ENCODE measurements at places on chromosomes 7 and 10.

DNA sequence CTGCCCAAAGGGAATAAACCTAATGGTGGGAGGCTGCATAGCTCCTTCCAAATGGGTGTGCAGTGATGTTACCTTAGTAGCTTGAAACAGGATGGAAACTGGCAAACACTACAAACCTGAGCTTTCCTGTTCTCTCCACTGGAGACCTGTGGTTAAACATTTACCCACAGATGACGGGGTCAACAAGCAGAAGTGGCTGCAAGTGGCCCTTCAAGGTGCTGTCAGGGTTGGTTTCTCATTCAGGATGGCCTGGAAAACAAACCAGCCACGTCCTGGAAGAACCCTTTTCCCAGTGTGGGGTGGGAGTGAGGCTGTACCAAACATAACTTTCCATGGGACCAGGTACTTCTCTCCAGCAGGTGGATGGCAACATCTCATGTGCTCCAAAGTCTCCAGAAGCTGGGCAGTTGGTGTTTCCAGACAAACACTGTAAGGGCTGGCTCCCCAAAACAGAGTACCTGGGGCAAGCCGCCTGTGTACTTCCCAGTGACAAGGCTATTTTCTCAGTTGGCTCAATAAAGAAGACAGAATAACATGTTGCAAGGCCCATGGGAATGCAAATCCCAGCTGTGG lies 67.5 kb downstream of the DNAJB9 start:
- DNase-seq, result peak; percentile 99

DNA sequence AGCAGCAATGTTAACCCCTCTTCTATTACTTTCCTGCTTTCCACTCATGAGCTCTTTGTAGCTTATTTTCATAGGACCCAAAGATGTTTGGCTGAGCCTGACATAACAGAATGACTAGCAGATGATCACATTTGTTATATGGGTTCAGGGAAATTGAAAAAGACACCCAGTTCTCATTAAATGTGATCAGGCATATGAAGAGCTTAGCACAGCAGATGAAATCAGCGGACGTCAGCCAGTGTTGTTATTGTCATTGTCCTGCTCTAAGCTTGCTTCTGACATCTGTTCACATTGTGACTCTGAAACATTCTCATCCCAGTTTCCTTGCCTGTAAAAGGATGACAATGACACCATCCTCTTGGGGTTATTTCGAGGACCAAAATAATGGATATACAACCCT lies 43.5 kb downstream of the FAM241B start:
- DNase-seq, result no peak

GRCh38 chr7:129108581-129108980 lies 35.9 kb upstream of the TSPAN33 start:
- peak; percentile 25 for DNase-seq

DNA sequence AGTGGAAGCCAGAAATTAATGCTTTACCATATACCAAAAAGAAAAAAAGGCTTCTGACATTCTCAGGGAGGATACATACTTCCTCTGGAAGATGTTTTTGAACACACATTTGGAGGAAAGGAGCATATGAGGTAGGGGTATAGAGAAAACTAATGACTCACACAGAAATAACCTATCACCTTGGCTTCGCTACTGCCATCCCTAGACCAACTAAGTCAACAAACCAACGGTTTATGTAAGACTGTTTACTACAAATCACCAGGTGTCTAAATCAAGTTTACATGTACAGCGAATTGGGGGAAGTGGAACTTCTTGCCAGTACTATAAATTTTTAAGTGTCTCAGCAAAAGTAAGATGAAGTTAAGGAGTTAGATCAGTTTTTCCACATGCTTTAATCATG lies 96.9 kb downstream of the NT5C2 start:
- no peak for DNase-seq

- DNase-seq, result no peak
Observed at GRCh38 chr7:144791488-144791887, 44.4 kb downstream of the TPK1 start.

DNA sequence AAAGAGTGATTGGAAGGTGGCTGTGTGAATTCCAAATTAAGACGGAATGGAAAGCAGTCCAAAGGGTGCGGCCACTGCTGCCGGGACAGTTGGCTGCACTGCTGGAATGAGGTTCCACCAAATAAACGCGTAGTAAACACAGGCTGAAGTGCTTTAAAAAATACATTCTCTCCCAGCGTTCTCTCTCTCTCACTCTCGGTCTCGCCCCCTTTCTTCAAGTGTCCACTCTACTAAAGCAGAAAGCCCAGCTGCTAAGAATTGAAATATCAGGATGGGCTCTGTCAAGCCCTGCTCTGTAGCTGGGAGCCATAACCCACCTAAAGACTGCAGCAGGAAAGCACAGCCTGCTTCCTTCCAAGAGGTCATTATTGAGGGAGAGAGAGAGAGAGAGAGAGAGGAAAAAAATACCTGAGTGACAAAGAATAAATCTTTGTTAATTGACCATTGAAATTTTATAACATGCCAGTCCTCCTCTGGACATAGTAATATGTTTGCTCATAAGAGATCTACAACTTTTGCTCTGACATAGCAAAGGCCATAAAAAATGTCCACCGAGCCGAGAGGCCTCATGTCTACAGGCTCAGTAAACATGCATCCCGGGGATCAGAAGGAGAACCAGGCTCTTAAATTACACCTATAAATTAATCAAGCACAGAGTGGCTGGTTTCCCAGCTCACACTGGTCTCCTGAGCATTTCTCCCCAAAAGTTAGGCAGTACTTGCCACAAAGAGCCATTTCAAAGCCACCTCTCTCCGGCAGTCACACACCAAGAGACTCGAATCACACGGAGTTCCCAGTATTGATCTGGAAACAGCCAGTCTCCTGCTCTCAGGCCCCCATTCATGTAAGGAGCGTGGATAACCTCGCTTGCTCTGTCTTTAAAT lies 72.8 kb downstream of the FGFR2 start:
- no peak for DNase-seq

- no peak for DNase-seq
Observed at GRCh38 chr7:55427800-55428199, 62.7 kb downstream of the LANCL2 start.
